ENCODE measurements at places on chromosomes 7 and 10.

DNA sequence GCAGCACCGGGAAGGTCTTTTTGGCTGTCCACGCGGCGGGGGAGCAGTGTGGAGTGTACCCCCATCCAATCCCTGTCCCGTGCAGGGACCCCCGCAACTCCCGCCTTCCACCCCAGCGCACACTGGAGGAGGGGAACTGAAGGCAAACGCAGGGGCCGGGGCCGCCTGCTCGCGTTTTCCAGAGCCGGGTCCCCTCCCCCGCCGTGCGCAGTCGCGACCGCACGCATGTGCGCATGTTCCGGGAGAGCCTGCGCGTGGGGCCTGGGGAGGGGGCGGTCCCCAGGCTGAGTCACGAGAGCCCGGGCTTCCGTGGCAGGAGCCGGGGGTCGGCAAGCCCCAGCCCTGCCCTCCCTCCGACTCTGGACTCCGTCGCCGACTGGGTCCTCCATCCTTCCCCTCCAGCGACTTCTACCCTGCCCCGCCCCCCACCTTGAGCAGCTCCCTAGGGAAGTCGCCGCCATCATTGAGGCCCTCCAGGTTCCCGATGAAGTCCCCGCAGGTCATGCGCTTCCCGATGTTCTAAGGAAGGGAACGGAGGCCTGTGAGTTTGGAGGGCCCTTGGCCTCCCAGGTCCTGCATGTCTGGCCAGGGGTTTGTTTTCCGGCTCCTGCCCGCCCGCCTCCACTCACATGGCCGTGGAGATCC lies 8.0 kb downstream of the PSD start:
- DNase-seq, result no peak

- DNase-seq, result no peak
Observed at GRCh38 chr7:68433462-68434070, 1164.7 kb upstream of the AUTS2 start.

GRCh38 chr10:8072211-8072610 lies 17.7 kb downstream of the GATA3 start:
- DNase-seq, result no peak

DNA sequence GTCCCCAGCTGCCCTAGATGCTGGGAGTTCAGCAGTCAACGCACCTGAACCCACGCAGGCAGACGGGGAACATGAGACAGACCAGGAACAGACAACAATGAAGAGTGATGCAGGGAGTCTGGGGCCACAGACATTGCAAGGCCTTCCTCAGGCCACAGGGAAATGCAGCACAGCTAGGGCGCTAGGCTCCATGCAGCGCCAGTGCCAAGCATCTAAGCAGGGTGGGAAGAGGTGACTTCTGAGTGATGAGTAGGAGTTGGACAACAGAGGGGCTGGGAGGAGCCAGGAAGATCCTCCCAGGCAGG lies 7.7 kb upstream of the RET start:
- no peak for DNase-seq

- DNase-seq, result no peak
Observed at GRCh38 chr7:84009051-84009450, 185.5 kb downstream of the SEMA3A start.

GRCh38 chr10:52436664-52437063 lies 122.6 kb downstream of the DKK1 start:
- no peak for DNase-seq

- no peak for DNase-seq
Observed at GRCh38 chr10:126171555-126171954, 216.7 kb downstream of the ADAM12 start.

DNA sequence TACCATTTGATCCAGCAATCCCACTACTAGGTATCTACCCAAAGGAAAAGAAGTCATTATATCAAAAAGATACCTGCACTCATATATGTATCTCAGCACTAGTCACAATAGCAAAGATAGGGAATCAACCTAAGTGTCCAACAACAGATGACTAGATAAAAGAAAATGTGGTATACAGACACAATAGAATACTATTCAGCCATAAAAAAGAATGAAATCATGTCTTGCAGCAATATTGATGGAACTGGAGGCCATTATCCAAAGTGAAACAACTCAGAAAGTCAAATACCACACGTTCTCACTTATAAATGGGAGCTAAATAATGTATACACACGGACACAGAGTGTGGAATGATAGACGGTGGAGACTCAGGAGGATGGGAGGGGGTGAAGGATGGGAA lies 146.0 kb downstream of the PARD3 start:
- DNase-seq, result no peak

DNA sequence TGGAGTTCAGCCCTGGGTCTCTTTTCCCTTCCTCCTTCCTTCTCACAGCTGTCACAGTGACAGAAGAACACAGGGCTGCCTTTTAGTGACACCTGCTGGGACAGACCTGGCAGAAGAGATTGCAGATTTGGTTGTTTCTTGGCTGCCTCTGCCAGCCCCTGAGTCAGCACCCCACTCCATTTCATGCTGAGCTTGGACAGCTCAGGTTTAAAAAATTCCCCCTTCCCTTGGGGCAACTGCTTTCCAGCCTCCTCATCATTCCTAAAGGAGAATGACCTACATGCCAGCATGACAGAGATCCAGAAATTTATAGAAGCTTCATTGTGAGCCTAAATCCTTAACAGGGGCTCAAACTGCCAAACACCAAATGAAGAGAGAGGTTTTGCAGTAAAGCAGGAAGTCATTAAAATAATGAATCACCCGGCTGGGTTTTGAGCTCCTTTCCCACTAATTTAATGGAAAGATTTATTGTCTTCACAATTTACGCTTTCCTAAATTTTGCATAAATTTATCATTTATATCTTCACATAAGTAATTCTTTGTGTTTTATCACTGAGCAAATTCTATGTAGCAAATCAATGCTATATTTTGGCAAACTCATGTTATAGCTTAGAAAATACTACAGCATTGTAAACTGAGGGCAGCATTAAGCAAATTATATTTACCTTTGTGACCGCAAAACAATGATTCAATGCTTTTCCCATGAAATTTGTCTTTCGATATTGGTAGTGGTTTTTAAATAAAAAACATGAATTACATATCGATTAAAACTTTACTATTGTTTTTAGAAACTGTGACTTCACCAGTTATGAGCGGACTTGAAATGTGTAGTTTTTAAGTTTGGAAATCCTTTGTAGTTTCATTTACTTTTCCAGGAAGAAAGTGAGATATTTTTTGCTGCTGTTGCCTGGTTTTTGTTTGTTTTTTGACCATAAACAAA lies 399.5 kb upstream of the ANKRD30A start:
- DNase-seq, result no peak

- DNase-seq, result no peak
Observed at GRCh38 chr7:157527686-157528085, 190.9 kb downstream of the DNAJB6 start.

- DNase-seq, result no peak
Observed at GRCh38 chr10:88551246-88551645, 31.9 kb downstream of the RNLS start.

- DNase-seq, result no peak
Observed at GRCh38 chr7:20280475-20281351, 50.0 kb upstream of the ITGB8 start.

DNA sequence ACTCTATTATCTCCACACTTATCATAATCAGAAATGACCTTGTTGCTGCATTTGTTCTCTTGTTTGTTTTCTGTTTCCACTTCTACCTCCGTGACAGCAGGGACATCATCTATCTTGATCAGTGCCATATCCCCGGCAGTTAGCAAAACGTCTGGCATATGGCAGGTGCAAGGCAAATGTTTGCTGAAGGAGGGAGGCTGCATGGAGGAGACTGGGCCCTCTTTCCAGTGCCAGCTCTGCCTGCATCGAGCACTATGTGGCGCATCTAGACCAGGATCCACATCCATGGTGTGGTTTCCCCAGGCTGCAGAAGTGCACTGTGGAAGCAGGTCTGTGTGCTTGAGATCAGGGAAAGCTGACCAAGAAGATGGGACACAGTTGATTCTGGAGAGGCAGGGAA lies 181.2 kb downstream of the KCNMA1 start:
- DNase-seq, result no peak

- DNase-seq, result no peak
Observed at GRCh38 chr7:148201992-148202391, 388.6 kb upstream of the C7orf33 start.

DNA sequence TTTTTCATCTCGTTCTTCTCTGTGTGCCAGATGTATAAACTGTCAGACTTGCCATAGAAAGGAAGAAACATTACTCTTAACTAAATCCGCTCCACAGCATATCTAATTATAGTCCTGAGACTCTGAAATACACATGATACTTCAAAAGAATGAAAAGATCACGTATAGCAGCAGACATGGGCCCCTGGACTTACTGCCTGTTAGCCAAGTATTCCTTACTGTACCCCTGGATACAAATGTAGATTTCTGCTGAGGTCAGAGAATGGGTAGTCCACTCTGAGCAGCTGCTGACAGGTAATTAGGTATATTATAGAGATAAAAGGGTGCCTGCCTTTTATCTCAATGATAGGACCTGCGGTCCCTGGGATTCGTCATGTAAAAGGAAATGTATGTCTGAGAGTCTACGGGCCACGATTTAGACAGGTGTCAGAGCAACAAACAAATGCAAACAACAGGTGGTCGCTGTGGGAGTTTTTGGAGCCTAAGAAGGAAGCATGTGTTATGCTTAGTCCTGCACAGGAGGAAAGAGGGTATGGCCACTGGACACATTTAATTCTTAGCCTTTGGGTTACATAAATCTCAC lies 69.4 kb downstream of the VOPP1 start:
- DNase-seq, result no peak

DNA sequence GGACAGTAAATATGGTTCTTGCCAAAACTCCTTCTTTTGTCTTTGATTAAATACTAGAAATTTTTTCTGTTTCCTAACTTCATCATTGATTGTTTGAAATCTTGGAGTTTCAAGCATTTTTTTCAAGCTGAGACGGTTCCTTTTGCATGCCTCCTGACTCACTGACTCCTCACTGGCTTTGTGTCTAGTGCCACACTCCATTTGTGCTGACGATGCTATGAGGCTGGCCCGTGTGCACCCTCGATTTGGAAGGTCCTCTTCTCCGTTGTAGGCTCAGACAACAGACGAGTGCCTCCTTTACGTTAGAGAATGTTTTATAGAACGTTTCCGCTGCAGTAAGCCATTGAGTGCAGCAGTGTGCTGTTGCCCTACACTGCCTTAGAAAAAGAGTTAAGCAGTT lies 10.8 kb upstream of the CSGALNACT2 start:
- DNase-seq, result no peak

- DNase-seq, result no peak
Observed at GRCh38 chr7:6423942-6424701, 23.6 kb downstream of the DAGLB start.

GRCh38 chr7:52547308-52547910 lies 488.0 kb upstream of the POM121L12 start:
- no peak for DNase-seq

- DNase-seq, result no peak
Observed at GRCh38 chr7:40541336-40541735, 406.5 kb downstream of the SUGCT start.

- DNase-seq, result no peak
Observed at GRCh38 chr10:61682323-61682722, 19.6 kb downstream of the CABCOCO1 start.

- DNase-seq, result no peak
Observed at GRCh38 chr7:29929018-29929807, 60.4 kb downstream of the SCRN1 start.

DNA sequence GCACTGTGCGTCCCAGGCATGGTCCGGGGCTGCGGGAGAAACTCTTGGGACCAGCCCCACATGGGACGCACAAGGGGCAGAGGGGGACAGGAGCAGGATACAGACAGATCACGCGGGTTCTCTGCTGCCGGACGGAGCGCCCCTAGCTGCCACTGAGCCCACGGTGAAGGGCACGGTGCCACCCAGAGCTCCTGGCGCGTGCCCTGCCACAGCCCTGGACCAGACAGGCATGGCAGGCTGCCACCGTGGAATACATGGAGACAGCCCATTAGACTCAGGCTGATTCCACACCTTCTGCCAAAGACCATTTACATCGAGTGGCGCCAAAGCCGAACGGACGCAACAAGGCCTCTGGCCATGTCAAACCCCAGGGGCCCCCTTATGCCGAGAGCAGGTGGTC lies 90.4 kb downstream of the MAD1L1 start:
- DNase-seq, result no peak

DNA sequence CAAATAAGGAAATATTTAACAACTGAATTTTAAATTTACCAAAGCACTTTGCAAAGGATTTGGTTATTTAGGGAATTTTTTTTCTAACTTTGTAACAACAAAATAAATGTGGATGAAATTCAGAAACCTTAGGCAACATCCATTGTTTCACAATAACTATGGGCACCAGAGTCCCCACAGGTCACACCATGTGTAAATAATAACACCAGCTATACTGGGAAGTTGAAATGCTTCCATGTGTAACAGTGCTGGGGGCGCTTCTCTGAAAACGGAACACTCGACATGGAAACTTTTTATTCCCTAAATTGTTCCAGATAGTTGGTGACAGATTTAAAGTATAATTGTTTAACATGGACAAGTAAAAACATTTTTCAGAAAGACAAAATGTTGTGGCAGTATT lies 818.6 kb downstream of the TNS3 start:
- DNase-seq, result no peak

Data from T-helper 22 cell (primary cell).